ENCODE measurements at places on chromosomes 13 and 19.

DNA sequence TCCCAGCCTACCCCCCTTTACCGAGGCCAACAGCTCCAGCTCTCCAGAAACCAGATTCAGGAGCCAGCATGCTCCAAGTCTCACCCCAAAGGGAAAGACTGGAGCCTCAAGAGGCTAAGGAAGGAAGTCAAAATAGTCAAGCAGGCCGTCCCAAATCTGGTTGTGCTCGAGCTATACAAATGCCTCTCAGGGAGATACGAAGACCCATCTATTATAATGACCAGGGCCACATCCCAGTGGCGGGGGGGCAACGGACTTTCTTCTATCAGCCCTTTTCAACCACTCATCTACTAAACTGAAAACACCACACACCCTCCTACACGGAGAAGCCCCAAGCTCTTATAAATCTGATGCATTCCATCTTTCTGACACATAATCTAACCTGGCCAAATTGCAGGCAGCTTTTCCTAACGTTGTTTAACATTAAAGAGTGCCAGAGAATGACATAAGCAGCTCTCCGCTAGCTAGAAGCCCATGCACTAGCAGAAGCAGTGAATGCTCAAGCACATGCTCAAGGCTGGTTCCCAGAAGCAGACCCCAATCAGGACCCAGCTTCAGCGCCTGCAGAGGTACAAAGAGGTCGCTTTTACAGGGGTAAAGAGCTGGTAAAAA is 104.6 kb upstream of the ZNF98 start:
- DNase-seq: no peak

DNA sequence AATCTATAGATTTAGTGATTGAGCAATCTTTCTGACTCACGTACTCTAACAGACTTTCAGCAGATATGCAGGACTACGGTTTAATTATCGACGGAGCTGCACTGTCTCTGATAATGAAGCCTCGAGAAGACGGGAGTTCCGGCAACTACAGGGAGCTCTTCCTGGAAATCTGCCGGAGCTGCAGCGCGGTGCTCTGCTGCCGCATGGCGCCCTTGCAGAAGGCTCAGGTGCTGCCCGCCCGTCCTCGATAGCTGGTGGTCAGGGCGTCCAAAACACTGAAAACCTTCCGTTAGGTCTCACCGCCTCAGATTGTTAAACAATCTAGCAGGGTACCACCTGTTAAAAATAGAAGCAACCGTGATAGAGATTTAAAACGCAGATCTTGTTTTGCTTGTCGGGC is 113.2 kb upstream of the MCF2L start:
- DNase-seq: no peak

GRCh38 chr19:21128901-21129698 is 12.7 kb upstream of the ZNF431 start:
- DNase-seq: no peak

- DNase-seq: no peak
These were observed 315.7 kb downstream of the KCTD12 start for GRCh38 chr13:76570510-76570971.

DNA sequence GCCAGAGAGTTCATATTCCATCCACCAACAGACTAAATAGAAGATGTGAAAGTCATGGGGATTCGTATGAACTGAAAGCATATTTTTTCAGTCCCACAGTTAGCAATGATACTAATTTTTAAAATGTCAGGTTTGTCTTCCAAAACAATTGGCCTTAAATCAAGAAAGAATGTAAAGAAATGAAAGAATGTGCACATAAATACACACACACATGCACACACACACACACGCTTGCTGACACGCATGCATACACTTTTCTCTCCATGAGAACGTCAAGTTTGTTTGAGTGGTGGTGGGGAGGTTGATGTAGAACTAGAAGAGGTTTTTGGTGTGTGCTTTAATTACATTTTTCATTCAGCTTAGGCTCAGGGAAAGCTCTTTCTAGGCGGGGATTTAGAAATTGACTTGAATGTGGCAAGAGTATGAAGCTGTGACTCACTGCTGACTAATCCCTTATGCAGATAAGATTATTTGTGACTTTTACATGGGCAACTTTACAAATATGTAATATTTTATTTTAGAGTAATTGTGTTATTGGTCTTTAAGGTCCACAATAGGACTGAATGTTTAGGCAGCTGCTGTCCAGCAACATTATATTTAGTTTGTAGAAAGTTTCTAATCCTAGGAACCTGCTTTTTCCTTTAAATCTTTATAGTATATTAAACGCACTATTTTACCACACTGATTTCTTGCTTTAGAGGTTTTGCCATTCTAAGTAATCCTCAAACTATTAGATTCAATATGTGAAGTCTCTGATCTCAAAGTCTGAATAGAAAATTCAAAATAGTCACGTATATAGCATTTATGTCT is 18.8 kb downstream of the FLT1 start:
- no peak for DNase-seq

DNA sequence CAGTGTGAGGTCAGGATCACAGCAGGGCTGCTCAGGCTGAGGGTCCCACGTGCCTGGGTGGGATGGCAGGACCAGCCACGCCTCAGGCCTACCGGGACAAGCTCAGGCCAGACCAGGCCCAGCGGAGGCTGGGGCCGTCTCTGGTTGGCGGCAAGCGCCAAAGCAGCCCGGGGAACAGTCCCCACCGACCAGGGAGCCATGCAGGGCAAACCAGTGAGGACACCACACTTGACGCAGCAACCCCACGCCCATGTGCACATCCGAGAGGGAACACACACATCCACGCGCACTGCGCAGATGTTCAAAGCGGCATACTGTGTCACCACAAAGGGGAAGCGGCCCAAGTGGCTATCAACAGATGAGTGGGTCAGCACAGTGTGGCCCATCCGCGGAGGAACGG is 15.2 kb downstream of the IZUMO4 start:
- DNase-seq: no peak

DNA sequence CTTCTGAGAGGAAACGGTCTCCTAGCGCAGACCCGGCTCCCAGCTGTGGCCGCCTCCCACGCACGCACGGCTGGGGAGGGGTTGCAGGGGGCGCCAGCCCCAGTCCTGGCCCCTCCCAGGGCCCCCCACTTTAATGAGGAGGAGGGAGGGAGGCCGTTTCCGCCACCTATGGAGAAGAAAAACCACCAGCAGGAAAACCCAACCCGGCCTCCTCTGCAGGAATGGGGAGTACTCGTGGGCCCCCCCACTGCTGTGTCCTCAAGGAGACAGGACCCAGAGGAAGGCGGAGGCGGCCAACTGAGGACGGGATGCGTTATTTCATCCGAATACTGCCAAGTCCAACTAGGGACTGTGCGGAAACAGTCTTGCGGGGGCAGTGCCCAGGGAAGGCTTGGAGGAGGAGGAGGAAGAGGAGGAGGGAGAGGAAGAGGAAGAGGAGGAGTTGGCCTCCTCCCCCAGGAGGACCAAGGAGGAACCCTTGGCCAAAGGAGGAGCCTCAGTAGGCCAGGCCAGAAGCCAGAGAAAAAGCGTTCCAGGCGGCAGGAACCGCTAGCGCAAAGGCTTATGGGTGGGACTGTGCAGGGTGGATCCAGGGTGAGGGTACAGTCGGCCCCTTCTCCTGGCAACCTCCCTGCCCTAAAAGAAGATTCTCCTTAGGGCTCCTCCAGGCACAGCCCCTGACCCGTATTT is 3.9 kb upstream of the SSBP4 start:
- no peak for DNase-seq

DNA sequence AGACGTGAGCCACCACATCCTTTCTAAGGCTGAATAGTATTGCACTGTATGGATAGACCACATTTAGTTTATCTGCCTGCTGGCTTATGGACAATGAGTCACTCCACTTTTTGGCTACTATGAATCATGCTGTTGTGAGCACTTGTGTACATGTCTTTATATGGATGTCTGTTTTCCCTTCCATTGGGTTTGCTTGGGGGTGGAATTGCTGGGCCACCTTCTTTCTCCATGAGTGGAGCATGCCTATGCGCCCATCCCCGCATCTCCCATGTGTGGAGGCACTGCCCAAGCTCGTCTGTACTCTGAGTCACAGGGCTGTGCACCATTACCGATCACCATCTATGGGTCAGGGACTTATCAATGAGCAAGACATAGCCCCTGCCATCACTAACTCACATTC is 127.2 kb upstream of the GJB6 start:
- DNase-seq: no peak

GRCh38 chr19:10256551-10256950 is 4.5 kb downstream of the MRPL4 start:
- no peak for DNase-seq

DNA sequence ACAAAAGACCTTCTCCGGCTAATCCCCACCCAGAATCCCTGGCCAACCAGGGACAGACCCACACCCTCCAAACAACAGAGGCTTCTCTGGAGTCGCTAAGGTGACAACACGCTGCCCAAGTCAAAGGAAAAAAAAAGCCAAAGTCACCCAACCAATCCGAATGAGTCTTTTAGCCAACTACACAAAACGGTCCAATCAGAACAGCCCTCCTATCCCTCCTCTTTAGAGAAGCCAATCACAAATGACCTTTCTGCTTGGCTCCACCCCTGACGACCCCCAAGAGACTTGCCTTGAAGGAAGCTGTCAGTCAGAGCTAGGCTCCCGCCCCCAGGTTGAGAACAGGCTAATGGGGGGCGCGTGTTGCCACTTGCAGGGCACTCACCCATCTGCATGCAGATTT is 6.6 kb upstream of the FBXW9 start:
- DNase-seq: peak; percentile 48

GRCh38 chr13:84741253-84741652 is 859.0 kb upstream of the SLITRK1 start:
- no peak for DNase-seq

DNA sequence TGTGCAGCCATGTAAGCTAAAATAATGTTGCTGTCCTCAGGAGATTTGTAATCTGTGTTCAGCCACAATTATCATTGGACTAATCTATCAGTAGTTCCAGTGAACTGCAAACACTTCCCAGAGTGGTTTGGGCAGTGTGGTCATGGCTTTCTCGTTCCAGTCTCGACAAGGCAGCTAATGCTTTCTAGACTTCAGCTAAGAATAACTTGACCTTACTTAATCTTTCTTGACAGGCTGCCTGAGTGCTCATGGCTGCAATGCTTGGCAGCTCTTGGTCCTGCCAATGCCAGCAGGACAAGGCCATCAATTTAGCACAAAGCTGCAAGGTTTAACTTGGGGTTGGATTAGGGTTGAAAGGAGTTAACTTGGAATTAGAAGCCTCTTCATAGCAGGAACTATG is 32.8 kb downstream of the ATP12A start:
- DNase-seq: no peak

- DNase-seq: no peak
These were observed 7.5 kb upstream of the MPV17L2 start for GRCh38 chr19:18185538-18185937.

DNA sequence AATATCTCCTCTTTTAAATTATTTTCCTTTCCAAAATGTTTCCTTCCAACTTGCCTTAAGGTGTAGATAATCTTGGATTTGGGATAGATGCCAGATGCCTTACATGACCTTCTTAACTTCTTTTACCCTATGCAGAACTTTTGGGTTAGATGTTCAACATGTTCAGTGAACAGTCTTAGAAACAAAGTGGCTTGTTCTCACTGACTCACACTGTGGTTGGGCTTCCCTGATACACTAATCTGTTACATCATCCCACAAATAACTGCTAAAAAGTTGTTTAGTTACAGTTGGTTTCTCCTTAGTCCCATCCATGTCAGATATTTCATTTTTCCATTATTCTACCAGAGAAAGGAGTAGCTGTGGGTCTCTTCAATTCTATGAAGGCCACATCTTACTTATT is 2638.2 kb downstream of the PCDH9 start:
- DNase-seq: no peak

DNA sequence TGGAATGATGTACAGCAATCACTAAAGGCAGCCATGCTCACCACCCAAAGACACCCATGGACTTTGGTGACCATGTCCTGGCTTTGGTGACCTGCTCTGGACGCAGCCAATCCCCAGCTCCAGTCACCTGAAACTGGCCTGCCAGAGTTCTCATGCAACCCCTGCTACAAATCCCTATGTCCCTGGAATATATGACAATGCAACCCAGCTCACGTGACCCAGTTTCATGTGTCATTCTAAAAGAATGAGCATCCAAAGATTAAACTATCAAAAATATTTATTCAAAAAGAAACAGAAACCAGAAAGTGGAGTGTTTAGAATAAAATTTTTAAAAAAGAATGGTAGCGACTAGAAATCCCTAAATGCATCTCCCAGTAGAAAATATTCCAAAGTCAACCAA is 203.3 kb upstream of the IRS2 start:
- DNase-seq: no peak

DNA sequence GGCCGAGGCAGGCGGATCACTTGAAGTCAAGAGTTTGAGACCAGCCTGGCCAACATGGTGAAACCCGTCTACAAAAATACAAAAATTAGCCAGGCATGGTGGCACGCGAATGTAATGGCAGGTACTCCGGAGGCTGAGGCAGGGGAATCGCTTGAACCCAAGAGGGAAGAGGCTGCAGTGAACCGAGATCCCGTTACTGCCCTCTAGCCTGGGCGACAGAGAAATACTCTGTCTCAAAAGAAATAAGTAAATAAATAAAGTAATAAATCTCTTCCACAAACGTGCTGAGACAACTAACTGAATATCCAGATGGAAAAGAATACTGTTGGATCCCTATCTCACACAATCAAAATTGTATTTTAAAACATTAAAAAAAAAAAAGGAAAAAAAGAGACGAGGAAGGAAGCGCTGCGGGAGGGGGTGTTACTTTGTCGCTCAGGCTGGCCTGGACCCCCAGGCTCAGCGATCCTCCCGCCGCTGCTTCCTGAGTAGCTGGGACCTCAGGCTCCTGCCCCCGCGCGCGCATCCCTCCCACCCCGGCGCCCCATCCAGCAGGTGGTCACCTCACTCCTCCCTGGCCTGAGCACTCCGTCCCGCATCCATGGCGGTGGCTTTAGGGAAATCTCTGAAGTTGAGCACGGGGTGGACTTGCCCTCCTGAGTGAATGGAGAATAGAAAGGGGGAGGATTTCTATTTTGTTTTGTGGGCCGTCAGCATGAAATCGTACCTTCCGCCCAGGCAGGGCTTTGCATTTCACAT is 628 bp upstream of the ZNF813 start:
- DNase-seq: peak; percentile 14

DNA sequence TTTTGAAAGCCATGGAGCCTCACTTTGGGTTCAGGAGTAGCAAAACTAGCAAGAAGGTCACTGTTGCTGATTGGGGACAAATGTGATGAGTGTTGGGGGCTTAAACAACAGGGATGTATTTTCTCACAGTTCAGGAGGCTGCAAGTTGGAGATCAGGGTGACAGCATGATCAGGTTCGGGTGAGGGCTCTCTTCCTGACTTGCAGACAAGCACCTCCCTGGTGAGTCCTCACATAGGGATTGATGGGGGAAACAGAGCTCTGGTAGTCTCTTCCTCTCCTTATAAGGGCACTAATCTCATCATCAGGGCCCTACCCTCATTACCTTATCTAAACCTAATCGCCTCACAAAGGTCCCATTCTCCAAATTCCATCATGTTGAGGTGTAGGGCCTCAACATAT is 179.2 kb downstream of the TSHZ3 start:
- DNase-seq: no peak

GRCh38 chr13:46638262-46638661 is 85.3 kb downstream of the LRCH1 start:
- no peak for DNase-seq

DNA sequence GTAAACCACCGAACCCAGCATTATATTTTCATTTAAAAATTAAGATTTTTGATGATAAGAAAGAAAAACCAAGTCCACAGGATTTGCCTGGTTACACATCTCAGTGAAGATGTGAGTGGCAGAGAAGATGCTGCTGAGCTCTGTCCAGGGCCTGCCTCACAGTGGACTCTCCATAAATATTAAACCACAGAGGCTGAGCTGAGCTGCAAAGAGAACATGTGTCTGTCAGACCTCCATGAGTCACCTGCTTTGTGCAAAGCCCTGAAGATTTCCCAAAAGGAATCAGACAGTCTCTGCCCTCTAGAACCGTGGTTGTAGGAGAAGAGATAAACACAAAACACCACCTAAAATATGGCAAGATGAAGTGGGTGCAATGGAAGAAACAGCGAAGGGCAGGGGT is 127.2 kb upstream of the TSC22D1 start:
- DNase-seq: no peak
